Fibroblast of skin of scalp (primary cell): ENCODE measurements at places on chromosomes 2 and 18.

DNA sequence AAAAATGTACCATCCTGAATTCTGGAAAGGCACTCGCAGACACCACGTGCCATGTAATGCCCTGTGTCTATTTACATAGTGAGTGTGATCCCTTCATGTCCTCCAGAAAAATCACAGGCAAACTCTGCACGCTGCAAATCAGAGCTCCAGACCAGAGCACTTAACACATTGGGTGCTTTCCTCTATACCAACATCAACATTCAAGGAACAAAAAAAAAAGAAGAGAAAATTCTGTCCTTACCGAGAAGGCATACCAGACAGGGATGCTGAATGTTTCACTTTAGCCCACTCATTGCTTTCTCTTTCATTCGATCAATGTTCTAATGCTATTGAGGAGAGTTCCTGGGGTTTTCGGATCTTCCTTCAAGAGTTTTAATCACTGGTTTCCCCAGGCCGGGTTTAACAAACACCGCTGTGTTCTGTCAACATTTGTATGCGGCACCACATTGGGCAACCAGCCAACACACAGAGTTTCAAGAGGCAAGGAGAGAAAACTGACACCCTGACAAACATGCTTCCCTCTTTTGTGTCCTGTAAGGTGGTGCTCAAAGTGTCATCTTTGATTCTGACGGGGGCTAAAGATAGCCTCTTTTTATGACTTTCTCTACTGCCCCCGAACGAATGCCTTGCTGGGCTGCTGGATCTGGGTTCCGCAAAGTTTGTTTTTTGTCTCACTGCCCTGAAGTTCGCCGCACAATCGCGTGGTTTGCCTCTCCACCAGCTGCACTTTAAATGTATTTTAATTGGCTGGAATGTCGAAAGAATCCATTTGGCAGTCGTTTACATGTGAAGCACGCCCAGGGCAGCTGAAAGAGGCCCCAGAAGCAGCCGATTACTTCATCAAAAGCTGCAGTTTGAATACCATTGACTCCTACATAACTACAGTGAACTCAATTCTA lies 106.4 kb upstream of the NCKAP5 start:
- peak; percentile 97 for DNase-seq

- DNase-seq = no peak
Observed at GRCh38 chr2:236204953-236205352, 36.8 kb upstream of the GBX2 start.

DNA sequence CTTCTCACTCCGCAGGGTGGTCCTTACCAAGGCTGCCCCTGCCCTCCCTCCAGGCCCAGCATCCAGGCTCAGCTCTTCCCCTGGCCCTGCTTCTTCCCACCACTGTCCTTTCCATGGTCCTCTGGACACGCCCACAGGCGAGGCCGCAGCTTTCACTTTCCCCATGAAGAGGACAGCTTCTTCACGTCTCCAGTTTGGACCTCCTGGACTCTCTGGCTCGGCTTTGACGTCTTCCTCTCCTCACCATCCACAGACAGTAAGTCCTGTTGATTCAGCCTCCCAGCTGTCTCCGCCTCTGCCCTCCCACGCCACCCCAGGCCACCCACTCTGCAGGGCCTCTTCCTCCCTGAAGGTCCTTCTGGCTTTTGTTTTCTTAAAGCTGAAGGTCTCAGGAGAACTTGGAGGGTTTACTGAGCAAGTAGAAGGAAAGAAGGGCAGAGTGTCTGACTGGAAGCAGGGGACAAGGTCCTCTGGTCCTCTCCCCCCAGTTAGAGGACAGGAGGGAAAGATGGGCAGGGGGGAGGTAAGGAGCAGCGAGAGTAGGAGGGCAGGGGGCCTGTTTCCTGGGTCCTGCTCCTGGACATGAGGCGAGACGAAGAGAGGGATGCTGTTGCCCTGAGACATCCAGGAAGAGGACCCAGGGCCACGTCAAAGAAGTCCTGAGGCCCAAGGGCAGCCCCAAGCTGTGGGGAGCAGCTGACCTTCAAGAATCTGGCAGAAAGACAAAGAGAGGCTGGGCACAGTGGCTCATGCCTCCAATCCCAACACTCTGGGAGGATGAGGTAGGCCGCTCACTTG lies 24.7 kb upstream of the NMUR1 start:
- DNase-seq = peak; percentile 41

DNA sequence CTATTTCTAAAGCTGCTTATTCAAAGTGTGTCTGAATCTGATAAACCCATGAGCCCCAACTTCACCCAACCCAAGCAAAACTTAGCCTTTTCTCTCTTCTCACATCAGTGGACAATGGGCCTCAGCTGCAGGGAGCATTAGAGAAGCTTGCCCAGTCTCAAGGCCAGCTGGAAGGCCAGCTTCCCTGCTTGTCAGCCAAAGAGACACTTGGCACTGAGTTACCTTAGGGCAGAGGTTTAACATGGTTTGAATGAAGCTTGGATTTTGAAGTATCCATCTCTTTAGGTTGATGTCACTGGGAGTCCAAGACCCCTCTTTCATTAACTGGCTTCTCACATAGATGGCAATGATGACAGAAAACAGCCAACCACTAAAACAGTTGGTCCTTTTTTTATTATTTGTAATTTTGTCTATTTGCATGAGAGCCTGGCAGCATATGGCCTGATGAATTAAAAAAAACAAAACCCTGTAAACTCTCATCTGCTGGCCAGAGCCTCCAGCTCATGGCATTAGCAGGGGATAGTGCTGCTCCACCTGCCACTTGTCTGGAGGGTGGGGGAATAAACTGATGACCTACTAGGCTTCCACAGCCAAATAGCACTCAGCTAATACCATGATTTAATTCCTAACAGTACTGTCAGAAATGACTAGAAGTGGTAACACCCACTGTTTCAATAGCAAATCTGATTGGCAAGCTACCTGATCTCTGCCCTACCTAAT lies 137.0 kb downstream of the UBE2E3 start:
- DNase-seq = no peak

GRCh38 chr18:31723639-31723989 lies 37.1 kb downstream of the SLC25A52 start:
- no peak for DNase-seq

DNA sequence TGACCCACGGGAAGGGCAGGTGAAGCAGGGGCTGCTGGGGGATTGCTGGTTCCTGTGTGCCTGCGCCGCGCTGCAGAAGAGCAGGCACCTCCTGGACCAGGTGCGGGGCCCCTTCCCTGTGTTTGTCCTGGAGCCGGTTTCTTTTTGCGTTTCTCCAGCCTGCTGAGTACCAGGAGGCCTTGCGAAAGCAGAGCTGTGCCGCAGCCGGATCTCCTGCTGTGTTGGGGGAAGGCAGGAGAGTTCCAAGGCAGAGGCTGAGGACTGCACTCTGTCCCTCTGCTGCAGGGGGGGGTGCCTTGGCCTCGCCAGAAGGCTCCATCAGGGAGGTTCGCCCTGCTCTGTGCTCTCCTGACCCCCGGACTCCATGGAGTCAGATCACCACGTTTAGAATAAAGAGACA lies 2.8 kb downstream of the CAPN10 start:
- no peak for DNase-seq

- DNase-seq = peak; percentile 51
Observed at GRCh38 chr2:104092886-104093285, 761.0 kb upstream of the POU3F3 start.

- DNase-seq = peak; percentile 23
Observed at GRCh38 chr2:201900362-201900761, 94.0 kb downstream of the CDK15 start.

GRCh38 chr2:233837694-233838229 lies 16.6 kb downstream of the HJURP start:
- DNase-seq = no peak

- DNase-seq = no peak
Observed at GRCh38 chr2:105397953-105398335, 907 bp downstream of the FHL2 start.

DNA sequence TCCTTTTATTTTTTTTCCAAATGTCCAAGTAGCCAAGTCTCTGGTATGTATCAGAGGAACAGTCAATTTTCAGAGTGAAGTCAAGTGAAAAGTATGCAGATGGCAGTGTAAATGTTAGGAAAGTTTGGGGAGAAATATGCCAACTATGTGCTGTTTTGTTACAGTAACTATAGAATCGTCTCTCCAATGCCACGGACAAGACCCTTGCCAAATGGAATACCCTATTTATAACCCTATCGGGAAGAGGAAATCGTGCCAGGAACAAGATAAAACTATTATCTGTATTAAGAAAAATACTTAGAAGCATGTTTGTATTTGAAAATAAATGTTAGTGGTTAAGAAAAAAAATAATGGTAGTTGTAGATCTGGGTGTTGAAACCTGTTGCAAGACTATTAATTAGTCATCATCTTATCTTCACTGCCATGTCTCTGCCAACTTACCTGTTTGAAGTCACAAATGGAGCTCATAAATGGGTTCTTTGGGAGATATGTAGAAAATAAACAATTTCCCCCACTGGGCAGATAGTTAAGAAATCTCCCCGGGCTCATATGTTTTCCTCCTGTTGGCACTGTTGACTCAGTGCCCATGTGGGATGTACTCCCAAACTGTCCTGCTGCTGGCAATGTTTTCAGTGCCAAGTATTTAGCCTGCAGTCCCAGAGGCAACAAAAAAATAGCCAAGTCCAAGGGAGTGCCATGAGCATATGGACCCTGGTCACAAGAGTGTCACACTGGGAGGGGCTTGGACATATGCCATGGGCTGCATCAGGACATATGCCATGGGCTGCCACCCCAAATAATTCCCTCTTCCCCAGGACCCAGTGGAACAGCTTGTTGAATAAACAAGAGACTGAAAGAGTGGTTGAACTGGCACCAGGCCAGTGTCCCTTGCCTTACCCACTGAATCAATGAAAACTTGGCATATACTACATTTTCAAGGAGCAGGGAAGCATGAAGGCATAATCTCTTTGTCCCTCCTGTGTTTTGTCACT lies 366.9 kb downstream of the OSR1 start:
- peak; percentile 94 for DNase-seq

GRCh38 chr2:181787310-181788048 lies 104.1 kb upstream of the ITPRID2 start:
- no peak for DNase-seq

GRCh38 chr18:22286585-22286984 lies 117.2 kb downstream of the GATA6 start:
- DNase-seq = no peak

DNA sequence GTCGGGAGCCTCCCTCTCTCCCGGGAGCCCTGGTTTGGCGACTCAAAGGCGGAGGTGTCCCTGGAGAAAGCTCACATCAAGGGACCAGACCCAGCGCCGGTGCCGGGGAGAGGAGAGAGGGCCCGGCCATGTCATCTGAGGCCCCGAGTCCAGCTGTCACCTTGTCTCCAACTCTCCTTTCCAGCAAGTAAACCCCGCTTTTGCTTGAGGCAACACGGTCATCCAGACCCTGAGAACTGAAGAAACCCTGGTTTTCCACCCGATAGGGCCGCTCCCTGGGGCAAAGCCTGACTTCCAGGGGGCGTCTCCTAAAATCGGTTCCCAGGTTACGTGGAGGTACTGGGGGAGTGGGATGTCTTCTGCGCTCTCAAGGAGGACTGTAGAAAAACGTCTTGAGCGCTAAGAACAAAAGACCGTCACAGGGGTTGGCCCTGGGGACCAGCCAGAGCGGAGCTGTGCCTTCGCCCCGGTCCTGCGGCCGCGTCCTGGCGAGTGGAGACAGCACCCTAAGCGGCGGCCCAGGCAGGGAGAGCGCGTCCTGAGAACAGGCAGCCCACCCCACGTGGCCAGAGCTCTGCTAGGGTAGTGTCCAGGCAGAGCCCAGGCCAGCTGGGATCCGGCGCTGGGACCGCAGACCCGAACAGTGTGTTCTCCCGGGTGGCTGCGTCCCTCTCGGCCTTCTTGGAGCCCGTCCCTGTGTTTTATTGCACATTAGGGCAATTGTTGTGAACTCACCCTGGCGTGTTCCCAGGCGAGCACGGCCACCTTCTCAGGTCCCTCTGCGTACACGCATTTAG lies 55.7 kb downstream of the TMEM18 start:
- DNase-seq = no peak

- DNase-seq = peak; percentile 55
Observed at GRCh38 chr2:197097578-197098366, 171.3 kb upstream of the PGAP1 start.

GRCh38 chr2:239467956-239468490 lies 67.2 kb upstream of the HDAC4 start:
- no peak for DNase-seq

GRCh38 chr18:25298853-25299274 lies 53.1 kb downstream of the ZNF521 start:
- DNase-seq = peak; percentile 78

- no peak for DNase-seq
Observed at GRCh38 chr18:3345452-3345851, 83.5 kb downstream of the MYL12B start.

- DNase-seq = no peak
Observed at GRCh38 chr2:185299867-185300266, 438.7 kb upstream of the FSIP2 start.

DNA sequence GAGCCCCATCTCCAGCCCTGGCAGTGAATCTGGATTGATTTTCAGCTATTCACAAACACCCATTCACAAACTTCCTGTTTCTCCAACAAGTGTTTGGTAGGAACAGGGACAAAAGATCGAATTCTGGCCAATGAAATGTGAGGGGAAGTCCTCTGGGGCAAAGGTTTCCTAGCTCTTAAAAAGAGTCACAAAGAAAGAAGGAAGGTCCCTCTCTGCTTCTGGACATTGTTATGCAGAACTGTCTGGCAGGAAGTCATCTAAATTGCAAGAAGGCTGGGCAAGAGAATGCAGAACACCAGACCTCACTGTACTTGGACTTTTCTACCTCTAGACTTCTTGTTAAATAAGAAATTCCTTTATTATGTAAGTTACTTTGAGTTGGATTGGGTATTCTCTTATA lies 137.3 kb downstream of the CCDC148 start:
- no peak for DNase-seq

DNA sequence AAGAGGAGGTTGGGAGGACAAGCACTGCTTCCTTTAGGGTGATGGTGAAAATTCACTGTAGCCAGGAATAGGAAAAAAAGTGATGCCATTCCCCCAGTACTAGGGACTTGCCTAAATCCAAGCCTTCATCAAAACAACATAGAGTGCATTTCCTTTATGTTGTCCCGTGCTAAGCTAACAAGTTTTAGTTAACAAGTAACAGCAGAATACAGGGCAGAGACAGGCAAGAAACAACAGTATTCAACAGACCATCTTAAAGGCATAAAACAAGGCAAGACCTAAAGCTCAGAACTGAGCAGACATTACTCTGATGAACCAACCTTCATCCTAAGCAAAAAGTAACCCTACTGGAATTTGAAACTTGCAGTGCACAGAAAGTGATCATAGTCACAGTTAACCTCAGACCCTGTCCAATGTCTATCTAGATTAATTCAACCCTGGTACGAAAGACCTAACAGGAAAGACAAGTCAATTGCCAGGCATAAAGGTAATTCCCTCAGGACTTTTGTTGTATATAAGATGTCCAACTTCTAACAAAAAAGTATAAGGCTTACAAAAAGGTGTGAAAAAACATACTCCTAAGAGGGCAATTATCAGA lies 34.4 kb upstream of the GALNT1 start:
- no peak for DNase-seq
